Anterior cingulate cortex (tissue), 58 donors: ENCODE measurements at places on chromosomes 1 and 21.

DNA sequence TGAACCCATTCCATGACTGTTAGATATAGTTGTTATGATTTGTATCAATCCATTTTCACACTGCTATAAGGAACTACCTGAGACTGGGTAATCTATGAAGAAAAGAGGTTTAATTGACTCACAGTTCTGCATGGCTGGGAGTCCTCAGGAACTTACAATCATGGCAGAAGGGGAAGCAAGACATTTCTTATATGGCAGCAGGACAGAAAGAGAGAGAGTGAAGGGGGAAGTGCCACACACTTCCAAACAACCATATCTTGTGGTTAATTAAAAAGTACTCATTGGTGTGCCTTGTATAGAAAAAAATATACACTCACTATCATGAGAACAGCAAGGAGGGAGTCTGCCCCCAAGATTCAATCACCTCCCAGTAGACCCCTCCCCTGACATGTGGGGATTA, 137.6 kb upstream of the NBPF11 start:
- DNase-seq, result no peak

- no peak for DNase-seq
Observed at GRCh38 chr1:66757722-66758240, 5.5 kb downstream of the DYNLT5 start.

DNA sequence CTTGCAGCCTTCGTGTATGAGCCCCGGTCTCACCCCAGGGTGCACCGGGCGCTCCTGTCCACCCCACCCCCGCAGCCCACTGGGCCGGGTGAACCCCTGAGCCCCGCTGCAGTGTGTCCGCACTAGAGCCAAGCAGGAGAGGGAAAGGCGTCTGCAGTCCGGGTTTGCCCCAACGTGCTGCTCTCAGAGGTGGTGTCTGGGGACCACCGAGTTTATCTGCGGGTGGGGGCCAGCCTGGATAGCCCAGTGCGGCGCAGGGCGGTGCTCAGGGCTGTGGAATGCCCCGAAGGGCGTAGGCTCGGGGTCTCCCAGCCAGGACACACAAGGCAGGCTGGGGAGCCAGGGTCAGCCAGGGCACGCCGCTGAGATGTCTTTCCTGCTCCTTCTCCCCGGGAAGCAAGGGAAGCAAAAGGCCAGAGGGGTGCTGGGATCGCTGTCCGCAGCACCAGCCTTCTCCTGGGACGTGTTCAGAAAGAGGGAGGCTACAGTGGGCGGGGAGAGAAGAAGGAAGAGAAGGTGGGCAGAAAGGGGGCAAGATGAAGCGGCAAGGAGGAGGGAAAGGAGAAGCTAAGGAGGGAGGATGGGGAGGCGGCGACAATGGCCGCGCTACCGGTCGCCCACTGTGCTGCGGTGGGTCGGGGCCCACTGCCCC, 56.6 kb downstream of the MAB21L3 start:
- DNase-seq, result no peak

DNA sequence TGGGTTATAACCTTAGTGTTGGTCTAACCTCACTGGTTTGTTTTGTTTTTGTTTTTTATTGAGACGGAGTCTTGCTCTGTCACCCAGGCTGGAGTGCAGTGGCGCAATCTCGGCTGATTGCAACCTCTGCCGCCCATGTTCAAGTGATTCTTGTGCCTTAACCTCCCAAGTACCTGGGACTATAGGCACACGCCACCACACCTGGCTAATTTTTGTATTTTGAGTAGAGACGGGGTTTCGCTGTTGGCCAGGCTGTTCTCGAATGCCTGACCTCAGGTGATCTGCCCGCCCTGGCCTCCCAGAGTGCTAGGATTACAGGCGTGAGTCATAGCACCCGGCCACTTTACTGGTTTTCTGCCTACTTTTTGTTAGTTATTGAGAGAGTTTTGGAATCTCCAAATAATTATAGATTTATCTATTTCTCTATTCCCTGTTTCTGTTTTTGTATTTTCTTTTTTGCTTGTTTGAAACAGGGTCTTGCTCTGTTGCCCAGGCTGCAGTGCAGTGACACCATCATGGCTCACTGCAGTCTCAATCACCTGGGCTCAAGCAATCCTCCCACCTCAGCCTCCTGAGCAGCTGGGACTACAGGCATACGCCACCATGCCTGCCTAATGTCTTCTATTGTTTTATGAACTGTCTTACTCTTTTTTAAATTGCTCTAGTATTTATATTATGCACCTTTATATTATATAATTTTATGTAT, 21.4 kb downstream of the SMG7 start:
- DNase-seq, result no peak

DNA sequence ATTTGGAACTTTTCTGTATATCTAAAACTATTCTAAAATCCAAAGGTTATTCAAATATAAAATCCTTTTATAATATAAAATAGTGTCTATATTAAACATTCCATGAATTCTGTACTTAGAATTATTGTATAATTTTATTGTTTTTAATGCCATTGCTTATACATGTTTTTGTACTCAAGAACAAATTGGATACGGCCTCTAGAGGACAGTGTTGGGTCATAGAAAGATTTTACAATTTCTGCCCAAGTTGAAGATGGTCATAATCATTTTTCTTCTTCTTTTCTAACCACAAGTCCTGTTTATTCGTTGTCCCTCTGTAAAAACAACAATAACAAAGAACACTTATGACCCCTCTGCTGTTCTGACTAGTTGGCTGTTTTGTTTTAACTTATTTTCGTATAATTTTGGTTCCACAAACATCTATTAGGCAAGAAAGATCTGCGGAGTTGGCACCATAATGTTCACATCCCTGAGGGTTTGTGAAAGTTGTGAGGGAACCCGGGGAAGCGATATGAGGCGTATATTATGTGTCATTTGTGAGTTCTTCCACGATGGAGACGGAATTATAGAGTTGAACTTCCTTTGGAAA, 75.7 kb upstream of the KIF26B start:
- no peak for DNase-seq

DNA sequence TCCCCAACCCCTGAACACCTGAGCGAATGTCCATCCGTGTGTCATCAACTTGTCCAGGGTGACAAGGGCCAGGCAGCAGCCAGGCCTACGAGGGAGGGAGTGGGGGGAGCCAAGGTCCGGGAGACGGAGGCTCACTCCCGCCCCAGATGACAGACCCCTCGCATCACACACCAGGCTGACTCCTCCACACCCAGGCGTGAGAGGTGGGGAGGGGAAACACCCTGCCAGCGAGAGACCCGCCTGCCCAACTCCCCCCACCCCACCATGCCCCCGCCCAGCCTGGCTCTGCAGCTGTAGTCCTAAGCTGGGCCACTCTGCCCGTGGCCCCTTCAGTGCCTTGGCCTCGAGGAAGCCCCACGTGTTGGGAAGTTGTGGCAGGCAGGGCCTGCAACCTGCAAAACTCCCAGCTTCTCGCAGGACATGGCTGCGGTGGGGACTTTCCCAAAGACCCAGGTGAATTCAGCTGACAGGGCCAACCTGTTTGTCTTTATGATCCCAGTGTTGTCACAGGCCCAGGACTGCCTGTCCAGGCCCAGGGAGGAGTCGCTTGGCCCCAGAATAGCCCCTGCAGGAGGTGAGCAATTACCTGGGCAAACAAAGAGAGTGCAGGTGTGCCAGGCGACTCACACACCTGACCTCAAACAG, 62.9 kb downstream of the RIPK4 start:
- DNase-seq, result no peak

DNA sequence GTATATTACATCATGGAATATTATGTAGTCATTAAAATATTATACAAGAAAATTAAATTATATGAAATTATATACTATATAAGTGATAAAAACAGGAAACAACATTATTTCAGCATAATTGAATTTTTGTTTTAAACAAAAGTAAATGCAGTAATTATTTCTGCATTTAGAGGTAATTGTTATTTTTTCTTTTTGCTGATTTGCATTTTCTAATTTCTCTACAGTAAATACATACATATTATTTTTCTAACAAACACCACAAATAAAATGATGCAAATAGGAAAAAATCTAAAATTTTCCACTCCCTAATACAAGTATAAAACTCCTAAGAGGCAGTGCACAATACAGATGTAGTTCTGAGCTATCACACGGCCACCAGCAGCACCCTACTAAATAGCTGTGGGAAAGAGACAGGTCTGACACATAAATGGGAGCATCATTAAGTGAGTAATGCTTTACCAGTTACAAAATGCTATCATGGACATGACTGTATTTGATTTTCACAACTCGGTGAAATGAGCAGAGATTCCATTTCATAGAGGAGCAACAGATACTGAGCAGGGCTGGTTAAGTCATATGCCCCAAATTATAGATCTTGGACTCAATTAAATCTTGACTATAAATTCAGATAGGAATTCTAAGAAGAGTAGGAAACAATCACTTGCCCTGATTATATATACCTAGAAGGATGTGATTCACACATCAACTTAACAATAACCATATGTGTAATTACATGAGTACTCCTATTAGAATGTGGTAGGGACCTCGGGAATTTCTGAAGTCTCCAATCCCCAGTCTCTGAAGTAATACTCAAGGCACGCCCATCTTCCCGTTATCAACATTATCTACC, 49.0 kb downstream of the NRIP1 start:
- DNase-seq, result no peak

- no peak for DNase-seq
Observed at GRCh38 chr1:218674280-218674773, 329.2 kb downstream of the TGFB2 start.

GRCh38 chr1:53529555-53529954, 70.4 kb downstream of the DMRTB1 start:
- DNase-seq, result no peak

DNA sequence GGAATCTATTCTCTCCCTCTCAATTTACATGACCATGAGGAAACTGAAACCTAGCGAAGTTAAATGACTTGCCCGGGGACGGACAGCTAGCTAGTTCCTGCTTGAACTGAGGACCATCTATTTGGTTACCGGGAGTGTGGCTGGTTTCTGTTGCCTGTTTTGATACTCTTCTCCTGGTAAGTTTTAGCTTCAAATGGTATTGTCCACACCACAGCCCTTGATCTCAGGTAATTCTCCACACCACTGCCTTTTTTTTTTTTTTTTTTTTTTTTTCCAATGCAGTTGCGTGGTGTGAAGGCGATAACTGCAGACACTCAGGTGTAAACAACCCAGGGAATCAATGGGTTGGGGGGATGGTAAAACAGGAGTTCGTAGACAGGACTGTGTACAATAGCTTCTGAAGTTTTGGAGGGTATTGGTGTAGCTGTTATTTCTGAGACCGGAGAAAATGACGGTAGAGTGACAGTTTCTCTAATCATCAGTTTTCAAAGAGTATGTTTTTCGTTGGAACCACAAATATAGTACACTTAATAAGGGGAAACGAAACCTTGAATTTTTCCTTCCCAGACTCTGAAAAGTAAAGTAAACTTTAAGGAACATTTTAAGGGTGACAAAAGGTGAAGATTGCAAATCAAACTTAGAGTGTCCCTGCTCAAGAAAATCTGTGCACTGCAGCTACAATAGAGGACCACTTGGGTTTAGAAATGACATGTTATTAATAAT, 125.3 kb upstream of the CACYBP start:
- no peak for DNase-seq

DNA sequence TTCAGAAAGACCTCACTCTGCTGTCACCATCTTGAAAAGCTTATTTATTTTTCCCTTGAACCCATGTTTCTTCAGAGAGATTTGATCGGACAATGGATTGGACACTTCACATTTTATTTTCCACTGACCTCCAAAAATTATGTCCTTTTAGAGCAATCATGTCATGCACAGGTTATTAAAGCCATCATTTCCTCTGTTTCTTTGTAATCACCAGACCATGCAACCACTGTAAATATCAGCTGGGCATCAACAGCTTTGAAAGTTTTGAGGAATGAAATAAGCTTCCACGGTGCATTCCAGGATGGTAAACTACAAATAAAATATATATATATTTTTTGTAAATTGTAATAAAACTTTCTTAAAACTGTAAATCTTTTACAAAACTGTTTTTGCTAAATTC, 144.1 kb upstream of the ADAMTS5 start:
- DNase-seq, result no peak

GRCh38 chr1:227886993-227887696, 60.6 kb downstream of the WNT9A start:
- no peak for DNase-seq

GRCh38 chr1:25543425-25544242, at the start of gene LDLRAP1:
LDLRAP1 (plus strand) TSS chr1:25543606; CDS start chr1:25543699, 93 bp downstream.
- peak; percentile 73 for DNase-seq

GRCh38 chr1:200454425-200454824, 44.6 kb upstream of the ZNF281 start:
- no peak for DNase-seq

GRCh38 chr1:194353121-194353520, 1166.7 kb upstream of the B3GALT2 start:
- no peak for DNase-seq
